ENCODE measurements at places on chromosomes 7 and 10.
A peak's percentile ranks its signal among the peaks of the same experiment; 100 is the strongest.

DNA sequence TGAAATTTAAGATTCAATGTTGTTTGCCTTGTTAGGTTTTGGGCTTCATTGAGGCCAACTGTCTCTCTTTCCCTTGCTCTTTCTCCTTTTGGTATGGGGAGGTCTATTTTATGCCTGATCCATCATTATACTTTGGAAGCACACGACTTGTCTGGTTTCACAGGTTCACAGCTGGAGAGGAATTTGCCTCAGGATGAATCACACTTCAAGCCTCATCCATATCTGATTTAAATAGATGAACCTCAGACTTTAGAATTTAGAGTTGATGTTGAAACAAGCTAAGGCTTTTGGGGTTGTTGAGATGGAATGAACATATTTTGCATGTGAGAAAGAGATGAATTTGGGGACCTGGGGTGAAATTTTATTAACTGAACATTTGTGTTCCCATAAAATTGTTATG is 150.5 kb upstream of the IGFBP3 start:
- DNase-seq = no peak

GRCh38 chr10:1210667-1211066 is 154.5 kb downstream of the WDR37 start:
- no peak for DNase-seq

- DNase-seq = no peak
These were observed 239.7 kb upstream of the INHBA start for GRCh38 chr7:41942468-41943093.

DNA sequence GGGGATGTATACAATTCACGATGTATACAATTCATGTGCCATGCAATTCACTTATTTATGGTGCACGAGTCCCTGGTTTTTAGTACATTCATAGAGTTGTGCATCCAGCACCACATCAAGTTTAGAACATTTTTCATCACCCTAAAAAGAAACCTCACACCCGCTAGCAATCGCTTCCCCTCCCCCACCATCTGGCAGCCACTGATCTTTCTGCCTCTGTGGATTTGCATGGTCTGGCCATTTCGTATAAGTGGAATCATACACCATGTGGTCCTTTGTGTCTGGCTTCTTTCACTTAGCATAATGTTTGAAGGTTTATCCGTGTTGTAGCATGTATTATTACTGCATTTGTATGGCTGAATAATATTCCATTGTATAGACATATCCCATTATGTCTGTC is 52.1 kb downstream of the PRF1 start:
- no peak for DNase-seq

GRCh38 chr10:129028451-129028850 is 438.6 kb upstream of the MGMT start:
- no peak for DNase-seq

GRCh38 chr7:148809856-148810255 is 74.2 kb downstream of the EZH2 start:
- DNase-seq = no peak

- no peak for DNase-seq
These were observed 427.4 kb downstream of the SORCS3 start for GRCh38 chr10:105068497-105068896.

- DNase-seq = no peak
These were observed 74.1 kb downstream of the HIPK2 start for GRCh38 chr7:139703487-139704307.

DNA sequence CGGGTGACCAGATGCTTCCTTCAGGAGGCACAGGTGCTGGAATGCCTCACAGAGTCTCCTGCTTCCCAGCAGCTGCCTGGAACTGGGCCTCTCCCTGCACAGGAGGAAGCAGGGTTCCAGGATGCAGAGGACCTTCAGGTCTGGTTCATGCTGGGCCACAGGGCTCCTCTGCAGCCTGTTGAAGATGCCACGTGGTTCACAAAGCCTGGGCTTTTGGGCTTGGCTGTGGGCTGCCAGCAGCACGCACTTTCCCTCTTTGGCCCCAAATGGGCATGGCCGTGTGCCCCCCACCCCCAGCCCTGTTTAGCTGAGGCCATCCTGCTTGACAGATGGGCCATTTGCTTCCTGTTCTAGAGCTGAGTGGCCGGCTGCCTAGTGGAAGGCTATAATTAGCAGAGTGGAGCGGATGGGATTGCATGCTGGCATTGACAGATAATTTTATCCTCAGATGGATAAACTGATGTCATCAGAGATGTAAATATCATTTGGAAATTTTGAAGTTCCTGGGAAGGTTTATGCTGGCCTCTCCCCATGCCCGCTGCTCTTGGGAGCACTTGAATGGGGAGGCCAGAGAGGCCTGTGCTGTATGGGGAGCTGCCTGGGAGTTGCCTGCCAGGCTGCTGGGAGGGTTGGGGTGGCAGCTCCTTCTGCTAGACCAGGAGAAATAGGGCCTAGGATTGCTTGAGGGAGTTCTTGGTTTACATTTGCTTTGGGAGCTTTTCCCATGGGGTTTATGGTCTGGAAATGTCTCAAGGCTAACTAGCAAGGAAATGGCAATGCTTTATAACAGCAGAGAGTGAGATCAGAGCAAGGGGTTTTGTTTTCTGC is 28.2 kb downstream of the TSPAN15 start:
- peak; percentile 8 for DNase-seq

DNA sequence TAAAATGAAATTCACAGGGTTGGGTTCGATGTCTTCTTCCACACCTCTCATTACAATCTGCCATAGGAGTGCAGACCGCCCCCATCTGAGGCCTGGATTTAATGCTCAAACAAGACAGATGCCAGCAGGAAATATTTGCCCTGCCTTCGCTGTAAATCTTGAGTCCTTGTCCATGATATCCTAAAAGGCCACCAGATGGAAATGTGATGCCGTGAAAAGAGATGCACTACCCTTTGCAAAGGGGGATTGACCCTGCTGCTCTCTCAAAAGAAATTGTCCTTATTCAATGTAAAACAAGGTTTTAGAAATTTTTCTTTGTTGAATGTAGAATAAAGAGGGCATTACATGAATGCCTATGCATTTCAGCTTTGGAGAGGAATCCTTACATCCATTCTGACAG is 37.5 kb downstream of the AGAP4 start:
- DNase-seq = no peak

- DNase-seq = no peak
These were observed 161.5 kb upstream of the PFKP start for GRCh38 chr10:2905851-2906250.

GRCh38 chr7:124761164-124761715 is 4.4 kb downstream of the GPR37 start:
- no peak for DNase-seq

GRCh38 chr7:151565541-151565940 is 45.8 kb upstream of the RHEB start:
- DNase-seq = no peak

DNA sequence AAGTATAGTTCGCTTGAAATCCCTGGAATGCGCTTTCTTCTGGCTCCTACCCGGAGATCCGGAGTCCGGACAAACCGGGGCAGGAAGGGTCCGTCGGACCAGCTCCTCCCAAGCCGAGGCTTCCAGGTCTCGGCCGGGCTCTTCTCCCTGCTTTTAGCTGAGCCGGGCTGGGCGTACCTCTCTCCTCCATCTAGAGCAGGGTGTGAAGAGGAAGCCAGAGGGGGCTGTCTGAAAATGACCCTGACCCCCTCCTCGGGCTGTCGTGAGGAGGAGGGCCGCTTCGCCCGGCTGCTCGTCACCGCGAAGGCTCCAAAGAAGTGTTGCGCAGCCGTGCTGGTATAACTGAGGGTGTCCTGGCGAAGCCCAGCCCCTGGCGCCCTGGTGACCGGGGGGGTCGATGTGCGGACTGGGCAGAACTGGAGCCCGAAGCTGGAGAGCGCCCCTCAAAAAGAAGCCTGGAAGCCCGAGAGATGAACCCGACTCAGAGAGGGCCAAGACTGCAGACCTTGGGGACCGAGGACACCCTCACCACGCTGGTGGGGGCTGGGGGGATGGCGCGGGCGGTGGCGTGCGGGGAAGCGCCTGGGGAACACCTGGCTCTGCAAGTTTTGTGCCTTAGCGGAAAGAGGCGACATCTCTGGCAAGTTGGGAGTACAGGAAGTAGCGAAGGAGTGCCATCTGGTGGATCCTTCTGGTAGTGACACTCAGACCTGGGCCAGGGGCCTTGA is 5.7 kb downstream of the KAZALD1 start:
- DNase-seq = peak; percentile 42

DNA sequence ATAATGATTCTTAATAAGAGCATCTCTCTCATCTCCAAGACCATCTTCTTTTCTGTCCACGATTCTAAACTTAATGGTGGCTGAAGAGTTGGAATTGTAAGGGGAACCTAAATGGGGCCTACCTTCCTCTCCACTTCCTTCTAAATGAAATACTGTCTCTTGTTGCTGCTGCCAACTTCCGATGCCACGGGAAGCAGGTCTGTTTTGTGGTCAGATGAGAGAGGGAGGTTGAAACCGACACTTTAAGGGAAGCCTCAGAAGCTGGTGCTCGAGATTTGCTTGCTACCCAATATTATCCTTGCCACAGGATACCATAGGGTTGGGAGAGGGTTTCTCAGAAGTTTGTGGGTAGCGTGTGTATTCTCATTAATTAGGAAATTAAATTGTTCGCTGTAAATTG is 464.1 kb downstream of the SUGCT start:
- no peak for DNase-seq

DNA sequence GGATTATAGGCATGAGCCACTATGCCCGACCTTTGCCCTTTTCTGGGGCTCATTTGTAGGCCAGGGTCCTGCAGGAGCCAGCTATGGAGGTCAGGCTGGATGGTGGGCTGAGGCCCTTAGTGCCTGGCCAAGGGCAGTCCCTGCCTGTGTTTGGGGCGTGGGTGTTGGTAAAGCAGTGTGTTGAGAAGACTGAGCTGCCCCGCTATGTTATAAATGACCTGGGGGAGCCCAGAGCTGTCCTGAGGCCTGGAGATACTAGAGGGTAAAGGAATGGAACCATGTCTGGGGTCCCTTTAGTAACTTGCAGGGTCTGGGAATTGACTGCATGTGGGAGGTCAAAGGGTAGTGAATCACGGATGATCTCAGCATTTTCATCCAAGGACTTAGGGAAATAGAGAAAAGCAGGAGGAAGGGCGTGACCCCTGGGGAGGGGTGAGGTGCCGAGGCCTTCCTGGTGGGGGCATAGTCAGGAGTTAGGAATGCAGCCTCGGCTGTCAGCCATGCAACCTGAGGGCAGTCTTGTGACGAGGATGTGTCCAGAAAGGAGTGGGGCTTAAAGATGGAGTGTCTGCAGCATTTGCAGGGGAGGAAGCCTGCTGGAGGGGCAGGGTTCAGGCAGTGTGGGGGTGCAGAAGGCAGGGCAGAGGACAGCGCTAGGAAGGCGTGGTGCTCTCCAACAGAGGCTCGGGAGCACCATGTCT is 31.5 kb downstream of the TMEM248 start:
- no peak for DNase-seq
